ENCODE measurements at places on chromosomes 6 and 20. TPM values are rescaled to one million over a fixed set of nuclear protein-coding genes. Genes with fewer than 3 reads are reported as not detected.

The KIF25 gene
- total RNA-seq: 0.59 TPM

The JAG1 gene
- 54.0 TPM for total RNA-seq

The POM121L2 gene
- not detected for total RNA-seq

The CRYBG1 gene
- 5.7 TPM for total RNA-seq

The SLA2 gene
- total RNA-seq: 0.13 TPM

The RIPPLY2 gene
- 0.90 TPM for total RNA-seq

The SMLR1 gene
- total RNA-seq: not detected

The CYP21A2 gene
- not detected for total RNA-seq

The MYLK2 gene
- total RNA-seq: 0.57 TPM

- H3K4me3 ChIP-seq: no peak overlapping the region
- peaks cover 2% of the 10 kb centered on the region for H3K36me3 ChIP-seq
- H3K27ac ChIP-seq: no peak overlapping the region
- H3K4me1 ChIP-seq: peaks cover 6% of the 10 kb centered on the region
- no peaks in the 10 kb centered on the region for H3K27me3 ChIP-seq
Measured at GRCh38 chr6:3449750-3450305, 7.0 kb downstream of the SLC22A23 start.

GRCh38 chr6:119749335-119749734 is 399.8 kb upstream of the MAN1A1 start:
- no peak for DNase-seq
- H3K27ac ChIP-seq: no peak overlapping the region
- no peaks in the 10 kb centered on the region for H3K27me3 ChIP-seq
- no peaks in the 10 kb centered on the region for H3K4me1 ChIP-seq

- no peak overlapping the region for H3K4me3 ChIP-seq
- H3K27ac ChIP-seq: no peak overlapping the region
- H3K36me3 ChIP-seq: peaks cover 5% of the 10 kb centered on the region
- no peaks in the 10 kb centered on the region for H3K4me1 ChIP-seq
Measured at GRCh38 chr20:63754008-63754407, 14.4 kb downstream of the SLC2A4RG start.

- no peak overlapping the region for H3K27ac ChIP-seq
- H3K36me3 ChIP-seq: no peaks in the 10 kb centered on the region
- no peaks in the 10 kb centered on the region for H3K4me1 ChIP-seq
- H3K27me3 ChIP-seq: peaks cover 86% of the 10 kb centered on the region
- peak; percentile 59 for DNase-seq
- peak overlapping the region; percentile 76 for H3K4me3 ChIP-seq
Measured at GRCh38 chr6:50842446-50842845, 23.8 kb downstream of the TFAP2B start.

DNA sequence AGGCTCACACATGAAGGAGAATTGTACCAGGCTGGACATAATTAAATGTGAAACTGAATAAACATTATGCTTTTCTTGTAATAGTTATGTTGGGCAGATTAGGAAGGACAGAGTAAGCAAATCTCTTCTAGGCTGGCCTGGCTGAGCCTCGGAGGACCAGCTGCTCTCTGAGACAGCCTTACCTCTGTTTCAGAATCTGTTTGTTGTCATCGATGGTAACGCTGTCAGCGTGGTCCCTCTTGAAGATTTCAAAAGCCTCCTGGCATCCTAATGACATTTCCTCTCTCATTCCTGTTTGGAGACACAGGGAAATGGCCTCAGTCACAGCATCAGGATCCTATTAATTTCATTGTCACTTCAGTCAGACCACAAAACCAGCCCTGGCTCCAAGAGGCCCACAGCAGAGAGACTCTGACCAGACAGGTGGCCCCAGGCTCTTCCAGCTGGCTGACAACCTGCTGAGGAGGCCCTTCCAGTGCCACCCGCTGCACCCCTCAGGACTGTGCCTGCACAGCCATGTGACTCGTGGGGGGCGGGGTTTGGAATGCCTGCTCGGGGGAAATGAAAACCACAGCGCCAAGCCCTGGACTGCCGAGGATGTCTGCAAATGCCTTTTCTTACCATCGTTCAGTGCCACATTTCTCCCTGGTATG is 108.5 kb upstream of the KCNK16 start:
- no peaks in the 10 kb centered on the region for H3K27me3 ChIP-seq
- H3K4me3 ChIP-seq: no peak overlapping the region
- no peak overlapping the region for H3K27ac ChIP-seq
- no peaks in the 10 kb centered on the region for H3K36me3 ChIP-seq
- peak; percentile 62 for DNase-seq

DNA sequence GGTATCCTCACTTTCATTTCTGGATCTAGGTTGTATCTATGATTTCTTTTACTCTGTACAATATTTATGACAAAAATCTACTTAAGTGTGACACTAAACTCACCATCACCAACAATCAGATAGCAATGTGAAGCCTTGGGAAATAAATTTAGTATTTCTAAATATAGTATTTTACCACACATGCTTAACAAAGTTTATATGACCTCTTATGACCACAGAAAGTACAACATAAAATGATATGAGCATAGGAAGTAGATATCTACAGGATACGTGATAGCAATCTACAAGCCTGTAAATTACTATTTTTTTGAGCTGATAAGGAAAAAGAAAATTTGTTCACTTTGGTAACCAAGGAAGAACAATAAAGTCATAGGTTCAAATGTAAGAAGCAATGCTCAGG is 910.4 kb upstream of the CITED2 start:
- DNase-seq: no peak
- no peak overlapping the region for H3K27ac ChIP-seq
- no peak overlapping the region for H3K4me3 ChIP-seq
- H3K27me3 ChIP-seq: no peaks in the 10 kb centered on the region

DNA sequence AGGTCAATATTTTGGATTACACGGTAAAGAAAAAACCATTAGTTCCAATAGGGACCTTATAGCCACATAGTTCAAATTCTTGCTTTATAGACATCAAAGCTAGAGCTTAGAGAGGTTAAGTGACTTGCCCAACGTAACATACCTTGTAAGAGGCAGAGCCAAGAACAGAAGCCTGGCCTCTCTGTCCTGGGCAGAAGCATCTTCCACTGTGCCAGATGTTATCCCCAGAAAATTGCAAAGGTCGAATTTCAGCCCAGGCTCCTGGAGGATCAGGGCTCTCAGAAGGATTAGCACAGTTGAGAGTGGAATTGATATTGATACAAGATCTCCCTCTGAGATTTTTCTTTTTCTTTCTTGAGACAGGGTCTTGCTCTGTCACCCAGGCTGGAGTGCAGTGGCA is 6.1 kb downstream of the SMIM28 start:
- no peak overlapping the region for H3K27ac ChIP-seq
- H3K36me3 ChIP-seq: no peaks in the 10 kb centered on the region
- no peak overlapping the region for H3K4me3 ChIP-seq
- H3K4me1 ChIP-seq: no peaks in the 10 kb centered on the region
- DNase-seq: no peak

DNA sequence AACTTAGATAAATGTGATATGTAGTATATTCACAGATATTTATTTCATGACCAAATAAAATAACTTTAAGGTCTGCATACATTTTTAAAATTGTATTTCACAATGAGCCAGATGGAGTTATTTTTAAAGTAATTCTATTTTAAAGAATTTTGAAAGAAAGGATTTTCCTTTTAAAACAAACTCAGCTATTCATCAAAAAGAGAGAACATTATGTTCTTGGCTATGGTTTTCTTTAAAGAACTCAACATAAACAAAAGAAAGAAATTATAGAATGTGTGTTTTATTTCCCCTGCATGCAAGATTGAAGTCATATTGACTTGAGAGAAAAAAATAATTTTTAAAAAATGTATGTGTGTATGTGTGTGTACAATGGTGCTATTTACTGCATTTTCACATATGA is 1023.6 kb upstream of the CITED2 start:
- no peaks in the 10 kb centered on the region for H3K4me1 ChIP-seq
- no peaks in the 10 kb centered on the region for H3K27me3 ChIP-seq
- H3K27ac ChIP-seq: no peak overlapping the region

DNA sequence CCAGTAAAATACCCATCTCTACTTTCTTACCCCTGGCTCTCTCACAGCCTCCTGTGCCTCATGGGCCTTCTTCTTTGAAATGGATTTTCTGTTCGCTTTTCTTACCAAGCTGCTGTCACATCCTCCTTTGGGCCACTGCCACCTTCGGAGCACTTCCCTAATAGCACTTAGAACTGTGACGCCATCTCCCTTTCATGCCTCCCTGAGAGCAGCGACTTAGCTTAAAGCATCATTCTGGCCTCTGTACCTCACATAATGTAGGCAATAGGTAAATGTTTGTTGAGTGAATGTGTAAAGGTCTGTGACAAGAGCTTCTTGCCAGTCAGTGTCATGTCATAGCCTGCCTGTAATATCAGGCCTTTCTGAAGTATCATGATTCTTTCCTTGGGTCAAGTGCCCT is 78.8 kb downstream of the ADGRG6 start:
- H3K4me1 ChIP-seq: no peaks in the 10 kb centered on the region
- H3K27ac ChIP-seq: no peak overlapping the region
- H3K4me3 ChIP-seq: no peak overlapping the region
- H3K27me3 ChIP-seq: no peaks in the 10 kb centered on the region

DNA sequence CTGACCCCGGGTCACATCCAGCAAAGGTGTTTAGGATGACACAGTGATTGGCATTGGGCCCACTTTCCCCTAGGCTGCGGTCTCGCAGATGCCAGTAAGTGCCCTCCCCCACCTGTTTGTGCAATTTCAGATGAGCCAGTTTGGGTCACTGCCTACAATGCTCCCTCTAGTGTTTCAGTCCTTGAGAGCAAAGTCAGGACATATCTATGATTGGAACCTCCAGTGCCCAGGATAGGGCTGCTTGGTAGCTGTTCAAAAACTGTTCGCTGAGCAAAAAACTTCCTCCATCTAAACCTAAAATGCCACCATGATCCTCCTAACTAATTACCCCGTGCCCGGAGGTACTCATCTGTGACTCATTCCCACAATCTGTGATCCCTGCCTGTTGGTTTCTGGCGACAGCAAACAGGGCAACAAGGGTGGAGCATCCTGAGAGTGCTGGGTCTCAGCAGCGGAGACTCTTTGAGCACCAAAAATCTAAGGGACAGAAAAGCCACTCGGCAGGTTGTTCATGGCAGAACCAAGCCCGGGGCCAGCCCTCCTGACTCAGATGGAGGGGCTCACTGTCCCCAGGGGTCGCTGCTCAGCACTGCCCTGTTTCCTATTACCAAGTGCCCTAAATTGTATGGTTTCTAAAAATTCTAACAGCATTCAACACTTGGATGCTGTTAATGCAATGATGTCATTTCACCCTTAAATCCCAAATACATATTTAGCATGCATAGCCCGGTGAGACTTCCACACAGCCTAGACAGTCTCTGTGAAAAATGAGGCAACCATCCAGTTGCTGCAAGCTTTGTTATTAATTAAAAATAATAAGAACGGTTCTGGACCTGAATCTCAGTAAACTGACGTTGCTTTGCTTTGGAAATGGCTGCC is 5.0 kb downstream of the VSX1 start:
- no peak overlapping the region for H3K27ac ChIP-seq
- peak overlapping the region; percentile 60 for H3K4me3 ChIP-seq
- no peaks in the 10 kb centered on the region for H3K4me1 ChIP-seq
- peaks cover 27% of the 10 kb centered on the region for H3K27me3 ChIP-seq
- peak; percentile 36 for DNase-seq

- H3K4me1 ChIP-seq: no peaks in the 10 kb centered on the region
- no peaks in the 10 kb centered on the region for H3K36me3 ChIP-seq
- peaks cover 6% of the 10 kb centered on the region for H3K27me3 ChIP-seq
- no peak overlapping the region for H3K4me3 ChIP-seq
Measured at GRCh38 chr6:139402876-139403386, 28.5 kb upstream of the CITED2 start.

DNA sequence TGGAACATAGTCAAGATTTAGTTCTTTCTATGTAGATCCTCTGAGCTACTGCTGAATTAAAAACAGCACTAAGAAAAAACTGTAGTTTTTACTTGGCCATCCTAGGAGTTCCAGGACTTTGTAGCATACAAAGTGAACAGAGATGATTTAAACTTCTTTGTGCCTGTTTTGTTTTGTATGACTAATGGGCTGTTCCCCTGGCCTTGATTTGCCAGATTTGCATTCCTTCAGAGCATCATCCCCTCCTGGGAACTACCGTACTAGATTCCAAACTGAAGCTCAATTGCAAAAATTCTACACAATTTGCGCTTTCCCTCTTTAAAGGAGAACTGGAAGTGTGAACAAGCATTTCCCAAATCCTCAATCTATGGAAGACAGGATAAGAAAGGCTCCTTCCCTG is 23.1 kb downstream of the ACOT13 start:
- peaks cover 13% of the 10 kb centered on the region for H3K36me3 ChIP-seq
- no peaks in the 10 kb centered on the region for H3K4me1 ChIP-seq
- no peak overlapping the region for H3K27ac ChIP-seq
- no peak overlapping the region for H3K4me3 ChIP-seq
- no peak for DNase-seq

GRCh38 chr6:13688692-13689196 is 22.9 kb downstream of the RANBP9 start:
- no peak overlapping the region for H3K4me3 ChIP-seq
- H3K36me3 ChIP-seq: peaks cover 23% of the 10 kb centered on the region
- H3K27ac ChIP-seq: no peak overlapping the region
- H3K4me1 ChIP-seq: no peaks in the 10 kb centered on the region
- no peak for DNase-seq
- no peaks in the 10 kb centered on the region for H3K27me3 ChIP-seq

- no peak overlapping the region for H3K4me3 ChIP-seq
- H3K36me3 ChIP-seq: peaks cover 17% of the 10 kb centered on the region
- no peak for DNase-seq
- no peaks in the 10 kb centered on the region for H3K4me1 ChIP-seq
- no peaks in the 10 kb centered on the region for H3K27me3 ChIP-seq
- H3K27ac ChIP-seq: no peak overlapping the region
Measured at GRCh38 chr6:142167071-142167470, 20.0 kb downstream of the VTA1 start.

DNA sequence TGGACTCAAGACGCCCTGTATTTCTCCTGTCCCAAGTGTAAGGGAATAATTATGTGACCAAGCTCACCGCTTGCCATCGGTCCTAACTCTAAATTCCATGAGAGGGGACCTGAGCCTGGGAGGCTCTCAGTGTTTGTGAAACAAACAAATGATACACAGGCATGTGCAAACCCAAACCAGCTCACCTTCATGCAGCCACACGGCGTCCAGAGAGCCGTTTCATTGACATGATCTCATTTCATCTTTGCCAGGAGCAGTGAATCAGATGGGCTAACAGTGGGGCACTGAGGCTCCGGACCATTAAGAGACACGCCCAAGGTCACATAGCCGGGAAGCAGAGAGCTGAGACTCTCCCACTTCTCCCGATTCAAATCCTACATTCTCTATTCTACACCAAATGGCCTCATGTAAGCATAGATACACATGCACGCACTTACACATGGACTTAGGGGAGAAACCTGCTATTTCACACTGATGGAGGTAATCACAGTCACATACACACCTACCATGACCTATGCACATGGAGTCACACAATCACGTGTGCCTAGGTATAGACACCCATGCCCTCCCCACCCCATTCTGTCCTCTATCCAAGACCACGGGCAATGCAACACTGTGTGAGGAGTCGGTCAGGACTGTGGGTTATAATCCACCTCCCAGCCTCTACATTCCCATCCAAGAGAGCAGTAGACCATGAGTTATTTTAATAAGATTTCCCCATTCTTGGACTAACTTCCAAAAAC is 1.1 kb downstream of the BNIP5 start:
- H3K27me3 ChIP-seq: no peaks in the 10 kb centered on the region
- no peak overlapping the region for H3K27ac ChIP-seq
- no peak for DNase-seq
- no peak overlapping the region for H3K4me3 ChIP-seq
- no peaks in the 10 kb centered on the region for H3K36me3 ChIP-seq

GRCh38 chr20:1874450-1875182 is 20.6 kb upstream of the SIRPA start:
- H3K4me1 ChIP-seq: no peaks in the 10 kb centered on the region
- no peaks in the 10 kb centered on the region for H3K36me3 ChIP-seq
- H3K27me3 ChIP-seq: no peaks in the 10 kb centered on the region
- H3K27ac ChIP-seq: no peak overlapping the region

- H3K4me1 ChIP-seq: peaks cover 19% of the 10 kb centered on the region
- H3K36me3 ChIP-seq: no peaks in the 10 kb centered on the region
- H3K4me3 ChIP-seq: peak overlapping the region; percentile 34
- peak overlapping the region; percentile 13 for H3K27ac ChIP-seq
- no peaks in the 10 kb centered on the region for H3K27me3 ChIP-seq
Measured at GRCh38 chr6:43702534-43703440, 15.2 kb upstream of the MRPS18A start.
